ENCODE measurements at places on chromosomes 1 and 21.

DNA sequence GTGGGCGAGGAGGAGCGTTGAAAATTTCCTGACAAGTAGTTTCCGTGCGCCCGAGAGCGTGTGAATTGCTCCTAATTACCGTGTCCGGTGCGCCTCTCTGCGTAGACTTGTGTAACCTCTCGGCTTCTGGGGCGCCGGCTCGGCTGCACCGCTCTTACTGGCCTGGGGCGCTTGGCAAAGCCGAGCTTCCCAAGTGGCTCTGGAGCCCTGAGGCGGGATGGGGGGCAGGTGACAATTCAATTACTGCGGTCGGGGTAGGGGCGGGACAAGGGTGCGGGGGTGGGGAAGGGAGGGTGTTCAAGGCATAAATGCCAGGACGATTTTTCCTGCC is 392 bp upstream of the DMRTA2 start:
- no peak for DNase-seq

DNA sequence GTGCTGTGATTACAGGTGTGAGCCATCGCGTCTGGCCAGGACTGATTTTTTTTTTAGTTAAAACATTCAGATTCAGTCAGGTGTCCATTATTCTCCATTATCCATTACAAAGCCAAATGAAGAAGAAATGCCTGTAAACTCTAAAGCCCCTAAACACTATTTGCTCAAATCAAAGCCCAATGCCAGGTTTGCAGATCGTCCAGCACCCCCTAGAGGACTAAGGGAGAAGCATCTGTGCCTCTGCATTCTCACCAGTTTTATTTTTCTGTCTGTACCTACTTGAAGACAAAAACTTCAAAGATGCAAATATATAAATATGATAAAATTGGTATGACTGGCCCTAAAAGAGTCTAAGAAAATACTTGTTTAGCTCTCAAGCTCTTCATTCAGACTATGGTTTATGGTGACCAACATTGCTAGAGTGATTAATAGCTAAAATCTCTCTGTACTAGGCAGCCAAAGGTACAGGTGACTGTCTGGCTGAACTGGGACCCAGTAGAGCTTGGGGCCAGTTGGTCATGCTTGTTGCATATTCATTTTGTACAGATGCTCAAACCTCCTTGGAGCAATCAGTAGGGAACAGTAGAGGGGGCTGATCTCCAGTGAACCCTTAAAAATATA is 138.4 kb downstream of the SYT2 start:
- DNase-seq, result no peak

- no peak for DNase-seq
Observed at GRCh38 chr1:58874342-58874741, 90.5 kb upstream of the JUN start.

- DNase-seq, result no peak
Observed at GRCh38 chr1:200319148-200319547, 90.7 kb downstream of the ZNF281 start.

DNA sequence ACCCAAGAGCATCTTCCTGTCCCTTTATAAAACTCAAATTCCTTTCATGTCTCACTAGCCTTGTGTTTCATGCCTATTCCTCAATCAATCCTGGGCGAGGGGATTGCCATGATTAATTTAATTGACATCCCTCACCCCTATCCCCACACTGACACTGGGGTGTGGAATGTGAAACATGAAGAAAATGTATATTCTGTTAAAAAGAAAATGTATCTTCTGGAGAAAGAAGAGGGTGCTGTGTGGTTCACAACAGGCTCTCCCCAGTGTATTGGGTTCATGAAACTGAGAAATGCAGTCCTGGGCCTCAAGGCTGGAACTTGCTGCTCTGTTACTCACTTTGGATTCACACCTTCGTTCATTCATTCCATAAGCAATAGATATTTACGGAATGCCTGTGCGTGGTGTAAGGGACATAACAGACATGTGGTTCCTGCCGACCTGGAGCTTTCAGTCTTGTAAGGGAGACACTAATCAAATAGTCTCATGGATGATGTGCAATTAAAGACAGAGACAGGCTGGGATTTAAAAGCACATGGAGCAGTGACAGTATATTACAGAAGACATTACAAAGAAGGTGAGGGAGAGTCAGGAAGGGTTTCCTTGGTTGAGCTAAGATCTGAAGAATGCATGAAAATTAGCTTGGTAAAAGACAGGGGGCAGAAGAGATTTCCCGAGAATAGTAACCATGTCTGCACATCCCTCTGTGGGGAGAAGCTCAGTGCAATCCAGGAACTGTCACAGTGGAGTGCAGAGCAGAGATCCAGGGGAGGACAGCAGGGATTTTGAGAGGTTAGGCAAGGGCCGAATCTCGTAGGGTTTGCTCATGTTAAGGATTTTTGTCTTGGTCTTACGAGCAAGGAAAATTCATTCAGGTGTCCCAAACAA is 32.1 kb downstream of the SERTAD4 start:
- DNase-seq, result peak; percentile 28

- DNase-seq, result no peak
Observed at GRCh38 chr1:21901473-21901847, 35.6 kb downstream of the HSPG2 start.

DNA sequence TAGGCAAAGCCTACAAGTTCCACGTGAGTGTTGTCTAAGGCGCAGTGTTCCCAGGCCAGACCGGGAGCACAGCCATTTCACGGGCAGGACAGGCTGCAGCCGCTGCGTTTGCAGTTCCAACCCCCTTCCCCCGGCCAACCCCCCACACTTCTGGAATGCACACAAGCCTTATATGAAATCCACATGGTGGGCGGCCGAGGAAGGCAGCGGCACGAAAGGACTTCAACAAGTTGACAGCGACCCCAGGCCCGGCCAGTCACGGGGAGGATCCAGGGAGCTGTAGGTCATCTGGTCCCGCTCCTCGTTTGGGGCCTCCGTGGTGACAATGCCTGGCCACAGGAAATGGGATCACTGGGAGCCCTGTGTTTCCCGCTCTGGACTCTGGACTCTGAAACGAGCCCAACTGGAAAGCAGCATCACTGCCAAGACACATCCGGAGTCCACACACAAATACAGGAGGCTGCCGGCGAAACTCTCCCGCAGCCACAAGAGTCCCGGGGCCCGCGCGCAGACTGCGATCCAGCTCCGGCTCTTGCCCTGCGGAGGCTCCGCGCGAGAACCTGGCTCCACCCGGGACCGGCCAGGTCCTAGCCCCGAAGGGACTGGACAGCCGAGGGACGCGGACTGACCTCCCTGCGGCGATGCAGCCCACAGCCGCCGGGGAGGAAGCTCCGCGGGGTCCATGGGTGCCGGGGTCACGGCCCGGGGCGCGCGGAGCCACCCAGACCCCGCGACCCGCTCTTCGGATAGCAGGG is 794 bp downstream of the NID1 start:
- peak; percentile 77 for DNase-seq

GRCh38 chr1:53704804-53705445 is 34.0 kb downstream of the GLIS1 start:
- no peak for DNase-seq

DNA sequence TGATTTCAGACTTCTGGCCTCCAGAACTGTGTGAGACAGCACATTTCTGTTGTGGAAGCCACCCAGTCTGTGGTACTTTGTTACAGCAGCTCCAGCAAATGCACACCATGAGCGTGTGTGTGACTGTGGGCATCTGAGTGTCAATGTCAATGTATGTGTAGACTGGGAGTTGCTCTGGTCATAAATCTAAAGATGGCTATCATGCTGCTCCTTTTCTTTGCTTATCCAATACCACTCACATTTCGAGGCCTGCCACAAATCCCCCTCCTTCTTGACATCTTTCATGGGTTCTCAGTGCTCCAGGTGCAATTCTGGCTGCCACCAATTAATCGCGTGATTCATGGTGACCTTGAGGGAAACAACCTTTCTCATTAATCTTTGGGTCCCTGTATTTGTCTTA is 141.2 kb downstream of the RWDD3 start:
- no peak for DNase-seq

- peak; percentile 9 for DNase-seq
Observed at GRCh38 chr1:234774971-234775370, 165.0 kb upstream of the IRF2BP2 start.

All from muscle of back (tissue), 13 donors.